ENCODE measurements at places on chromosomes 5 and 9. TPM values are rescaled to one million over a fixed set of nuclear protein-coding genes. Genes with fewer than 3 reads are reported as not detected.
A peak's percentile ranks its signal among the peaks of the same experiment; 100 is the strongest.

- DNase-seq, result no peak
Measured at GRCh38 chr5:111758284-111758628, 1.3 kb upstream of the NREP start.

- DNase-seq, result no peak
Measured at GRCh38 chr5:66179297-66180051, 35.4 kb downstream of the SREK1 start.

DNA sequence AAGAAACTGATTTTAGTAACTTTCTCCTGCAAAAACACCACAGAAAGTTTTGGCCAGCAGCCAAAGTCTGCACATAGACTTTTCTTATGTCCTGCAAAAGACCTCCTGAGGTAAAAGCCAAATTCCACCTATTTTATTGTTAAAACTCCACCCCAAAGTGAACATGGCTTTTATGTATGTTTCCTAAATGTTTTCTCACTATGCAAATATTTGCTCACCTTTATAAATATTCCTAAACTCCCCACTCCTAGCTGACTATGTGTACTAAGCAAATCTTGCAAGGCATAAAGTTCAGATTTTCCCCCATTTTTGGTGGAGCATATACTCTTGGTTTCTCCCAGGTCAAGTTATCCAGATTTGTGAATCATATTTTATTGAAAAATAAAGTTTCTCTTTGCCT, 446.2 kb downstream of the DNAH5 start:
- no peak for DNase-seq

DNA sequence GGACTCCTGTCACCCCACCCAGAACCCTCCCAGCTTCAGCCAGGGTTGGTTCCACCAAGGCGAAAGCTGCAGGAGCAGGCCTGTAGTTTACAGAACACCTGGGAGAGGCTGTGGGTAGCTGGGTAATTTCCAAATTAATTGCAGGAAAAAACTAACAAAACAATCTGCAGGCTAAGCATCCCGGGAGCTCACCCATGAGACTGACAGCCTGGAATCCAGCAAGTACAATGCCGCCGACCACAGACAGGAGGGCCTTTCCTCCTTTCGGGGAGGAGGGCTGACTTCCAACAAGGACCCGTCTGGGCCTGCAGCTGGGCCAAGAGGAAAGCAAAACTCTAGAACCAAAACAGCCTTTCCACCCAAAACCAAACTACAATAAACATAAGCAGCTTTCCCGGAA, 10.3 kb downstream of the FOXE1 start:
- no peak for DNase-seq

DNA sequence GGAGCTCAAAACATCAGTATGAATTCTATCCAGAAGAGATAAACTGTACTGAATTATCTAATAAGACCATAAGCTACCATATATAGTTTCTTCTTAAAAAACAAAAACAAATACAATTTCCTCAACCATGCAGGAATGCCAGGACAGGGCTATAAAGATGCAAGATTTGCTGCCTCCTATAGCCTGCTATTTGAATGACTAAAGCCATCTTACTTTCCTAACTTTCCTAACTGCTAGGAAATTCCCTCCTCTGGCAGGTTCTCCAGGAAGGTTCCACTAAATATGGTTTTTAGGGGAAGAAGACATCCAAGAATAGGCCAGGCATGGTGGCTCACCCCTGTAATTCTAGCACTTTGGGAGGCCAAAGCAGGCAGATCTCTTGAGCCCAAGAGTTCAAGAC, 15.1 kb downstream of the KIF27 start:
- DNase-seq, result no peak

DNA sequence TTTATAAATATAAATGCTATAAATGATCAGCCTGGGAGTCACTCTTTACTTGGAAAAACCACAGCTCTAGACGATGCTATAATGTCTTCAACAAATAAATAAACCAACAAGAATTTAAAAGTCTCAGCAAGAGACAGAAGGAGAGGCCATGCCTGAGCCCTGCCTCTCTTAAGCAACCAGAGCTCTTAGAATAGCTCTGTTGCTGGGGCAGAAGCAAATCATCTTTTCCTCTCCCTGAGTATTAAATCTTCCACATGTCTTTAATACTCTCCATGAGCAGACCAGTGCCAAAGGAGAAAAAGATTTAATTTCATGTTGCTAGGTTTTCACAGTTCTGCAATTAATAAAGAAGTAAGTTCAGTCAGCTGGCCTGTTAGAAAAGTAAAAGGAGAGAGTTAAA, 408.0 kb upstream of the SLC30A5 start:
- DNase-seq, result no peak

GRCh38 chr5:20985754-20986153, 997.8 kb upstream of the CDH18 start:
- DNase-seq, result no peak

DNA sequence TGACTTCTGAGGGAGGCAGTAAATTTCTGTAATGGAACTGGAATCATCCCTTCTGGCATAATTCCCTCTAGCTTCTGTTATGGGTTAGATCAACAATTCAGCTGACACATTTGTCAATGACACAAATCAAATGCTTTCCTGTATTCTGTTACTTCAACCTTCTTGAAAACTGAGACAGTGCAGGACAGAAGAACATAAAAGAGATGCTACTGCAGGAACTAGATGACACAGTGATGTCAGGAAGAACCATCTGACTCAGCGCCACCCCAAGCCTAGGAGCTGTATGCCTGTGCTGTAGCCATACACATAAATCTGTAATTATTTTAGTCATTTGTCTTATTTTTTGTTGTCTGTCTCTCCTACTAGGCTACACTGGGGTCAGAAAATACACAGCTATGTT, 18.2 kb upstream of the CEP120 start:
- DNase-seq, result no peak

- no peak for DNase-seq
Measured at GRCh38 chr5:112691339-112691680, 46.4 kb upstream of the APC start.

- DNase-seq, result no peak
Measured at GRCh38 chr5:159032656-159033350, 66.9 kb downstream of the EBF1 start.

- DNase-seq, result no peak
Measured at GRCh38 chr5:37787742-37788141, 52.1 kb downstream of the GDNF start.

DNA sequence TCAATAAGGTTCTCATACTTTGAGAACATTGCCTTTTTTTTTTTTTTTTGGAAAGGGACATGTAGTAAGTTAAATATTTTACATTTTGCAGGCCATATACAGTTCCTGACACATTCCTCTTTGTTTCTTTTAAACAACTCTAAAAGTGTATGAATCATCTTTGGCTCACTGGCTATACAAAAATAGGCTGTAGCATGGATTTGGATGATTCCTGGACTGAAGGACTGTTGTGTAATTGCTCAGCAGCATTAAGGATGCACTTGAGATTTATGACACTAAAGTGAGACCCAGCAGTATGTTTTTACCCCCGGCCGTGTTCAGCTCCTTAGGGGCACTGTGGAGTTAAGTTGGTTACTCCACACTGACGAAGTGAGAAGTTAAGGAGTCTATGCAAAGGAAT, 41.3 kb downstream of the VPS13A start:
- peak; percentile 73 for DNase-seq

GRCh38 chr5:15026011-15026893, 154.7 kb upstream of the ANKH start:
- peak; percentile 36 for DNase-seq

DNA sequence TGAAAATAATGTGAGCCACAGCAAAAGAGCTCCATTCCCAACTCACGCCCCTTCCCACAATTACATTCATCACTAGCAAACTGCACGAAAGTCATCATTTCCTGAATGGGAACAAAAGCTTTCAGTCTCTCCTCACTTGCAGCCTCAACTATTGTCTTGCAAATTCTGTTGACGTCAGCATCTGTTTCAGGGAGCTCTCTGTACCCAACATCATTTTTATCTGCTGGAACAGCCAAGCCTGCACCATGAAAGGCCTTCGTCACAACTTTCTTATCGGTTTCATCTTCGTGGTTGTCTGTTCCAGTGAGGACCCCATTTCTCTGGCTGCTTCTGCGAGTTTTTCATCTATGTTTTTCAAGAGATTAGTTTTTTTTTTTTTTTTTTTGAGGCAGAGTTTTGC, 14.3 kb upstream of the RNF130 start:
- DNase-seq, result no peak

- DNase-seq, result no peak
Measured at GRCh38 chr5:22245770-22246169, 607.4 kb downstream of the CDH12 start.

GRCh38 chr5:164763206-164763605, 1257.8 kb downstream of the MAT2B start:
- no peak for DNase-seq

DNA sequence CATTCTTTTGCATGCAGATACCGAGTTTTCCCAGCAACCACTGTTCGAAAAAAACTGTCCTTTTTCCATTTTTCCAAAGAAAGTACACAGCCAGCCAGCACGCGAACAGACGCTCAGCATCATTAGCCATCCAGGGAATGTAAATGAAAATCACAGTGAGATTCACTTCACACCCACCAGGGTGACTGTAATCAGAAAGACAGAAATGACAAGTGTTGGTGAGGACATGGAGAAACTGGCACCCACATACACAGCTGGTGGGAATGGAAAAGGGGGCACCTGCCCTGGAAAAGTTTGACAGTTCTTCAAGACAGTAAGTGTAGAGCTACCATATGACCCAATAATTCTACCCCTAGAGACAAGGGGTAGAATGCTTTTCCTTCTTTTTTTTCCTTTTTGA, 25.0 kb upstream of the NCS1 start:
- DNase-seq, result no peak

DNA sequence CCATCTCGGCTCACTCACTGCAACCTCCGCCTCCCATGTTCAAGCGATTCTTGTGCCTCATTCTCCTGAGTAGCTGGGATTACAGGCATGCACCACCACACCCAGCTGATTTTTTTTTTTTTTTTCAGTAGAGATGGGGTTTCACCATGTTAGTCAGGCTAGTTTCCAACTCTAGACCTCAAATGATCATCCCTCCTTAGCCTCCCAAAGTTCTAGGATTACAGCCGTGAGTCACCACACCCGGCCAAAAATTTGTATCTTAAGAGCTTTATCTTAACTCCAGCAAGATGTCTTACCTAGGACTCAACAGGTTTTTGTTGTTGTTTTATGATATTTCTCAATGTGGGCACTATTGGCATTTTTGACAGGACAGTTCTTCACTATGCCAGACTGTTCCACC, 27.9 kb downstream of the LYRM7 start:
- DNase-seq, result peak; percentile 82

- DNase-seq, result no peak
Measured at GRCh38 chr9:15386465-15386864, 36.2 kb upstream of the SNAPC3 start.

Gene SKP2
- total RNA-seq, result 84.1 TPM

Gene DMGDH
- total RNA-seq, result not detected

Gene MAMDC2
- 0.37 TPM for total RNA-seq

Gene RAB3C
- not detected for total RNA-seq

Gene OGN
- total RNA-seq, result not detected

Gene SPATA31A3
- not detected for total RNA-seq

Gene SLC36A3
- not detected for total RNA-seq

Gene LRRC19
- not detected for total RNA-seq

Gene FAM78A
- total RNA-seq, result 2.4 TPM

Gene MARCHF3
- total RNA-seq, result 5.0 TPM

Gene CDC26
- total RNA-seq, result 57.7 TPM

All from HT1080 (cell line).